Activated T-helper 2 cell treated with anti-CD3 and anti-CD28 coated beads, Interferon-gamma antibody, Interleukin-2, Interleukin-4, amounts not matched to agents 10 μg/mL and 5 μg/mL and 100 μg/mL, durations not matched to agents 14 hours and 24 hours and 36 hours (primary cell): ENCODE measurements at places on chromosomes 2 and 18.

- no peak for DNase-seq
- peak within 1 kb of the TSS; percentile 98 for H3K4me3 ChIP-seq
- H3K27me3 ChIP-seq, result no peaks in the 10 kb centered on the region
These were observed at the start of gene MCFD2 for GRCh38 chr2:46915281-46915810. TSS of gene MCFD2 (minus strand) at chr2:46915806. CDS start at chr2:46909171, 6,635 bp downstream.

- peak overlapping the region; percentile 47 for H3K4me3 ChIP-seq
- peak overlapping the region; percentile 81 for H3K27ac ChIP-seq
- peaks cover 32% of the 10 kb centered on the region for H3K4me1 ChIP-seq
- H3K27me3 ChIP-seq, result no peaks in the 10 kb centered on the region
These were observed 47.8 kb downstream of the ZAP70 start for GRCh38 chr2:97761192-97761591.

- no peaks in the 10 kb centered on the region for H3K27me3 ChIP-seq
- H3K4me1 ChIP-seq, result peaks cover 54% of the 10 kb centered on the region
- peaks cover 43% of the 10 kb centered on the region for H3K36me3 ChIP-seq
- DNase-seq, result no peak
- H3K4me3 ChIP-seq, result no peak overlapping the region
- H3K27ac ChIP-seq, result no peak overlapping the region
These were observed 29.5 kb downstream of the RNF144A start for GRCh38 chr2:6946722-6947121.

- DNase-seq, result no peak
- peak overlapping the region; percentile 70 for H3K4me3 ChIP-seq
These were observed 1.6 kb upstream of the EPC2 start for GRCh38 chr2:148642891-148643416.

GRCh38 chr2:191778041-191778440, 68.8 kb downstream of the CAVIN2 start:
- peaks cover 6% of the 10 kb centered on the region for H3K27me3 ChIP-seq
- no peak overlapping the region for H3K27ac ChIP-seq
- DNase-seq, result no peak
- no peaks in the 10 kb centered on the region for H3K36me3 ChIP-seq
- H3K4me3 ChIP-seq, result no peak overlapping the region
- no peaks in the 10 kb centered on the region for H3K4me1 ChIP-seq

DNA sequence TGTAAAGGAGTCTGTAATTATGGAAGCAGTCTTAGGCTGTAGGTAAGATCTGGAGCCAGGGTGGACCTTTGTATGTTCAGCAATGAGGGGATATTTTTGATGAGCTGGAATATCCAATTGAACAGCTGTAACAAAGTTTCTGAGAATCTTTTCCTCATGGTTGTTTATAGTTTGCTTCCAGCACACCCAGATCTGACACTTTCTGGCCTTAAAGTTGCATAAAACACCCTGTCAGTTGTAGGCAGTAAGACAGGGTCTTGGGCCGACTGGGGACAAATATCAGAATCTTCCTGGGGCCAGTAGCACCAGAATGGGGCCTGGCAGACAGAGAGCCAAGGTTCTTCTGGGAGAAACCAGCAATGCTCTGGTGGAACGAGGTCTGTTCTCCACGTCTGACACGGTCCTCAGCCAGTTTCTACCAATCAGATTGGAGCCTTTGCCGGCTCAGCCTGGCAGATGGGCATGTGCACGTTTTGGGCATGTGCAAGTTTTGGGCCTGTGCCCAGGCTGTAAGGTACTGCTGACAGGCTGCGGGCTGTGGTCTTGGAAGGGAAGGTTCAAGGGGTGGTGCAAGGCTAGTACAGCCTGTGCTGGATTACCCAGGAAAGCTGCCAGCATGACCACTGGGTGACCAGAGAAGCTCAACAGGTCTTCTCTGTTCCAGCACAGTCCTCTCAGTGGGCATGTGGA, 89.8 kb downstream of the PRKCE start:
- H3K27me3 ChIP-seq, result no peaks in the 10 kb centered on the region
- DNase-seq, result no peak
- H3K4me1 ChIP-seq, result peaks cover 2% of the 10 kb centered on the region
- H3K27ac ChIP-seq, result no peak overlapping the region
- no peak overlapping the region for H3K4me3 ChIP-seq
- no peaks in the 10 kb centered on the region for H3K36me3 ChIP-seq

- no peak overlapping the region for H3K27ac ChIP-seq
- H3K27me3 ChIP-seq, result peaks cover 3% of the 10 kb centered on the region
- H3K4me3 ChIP-seq, result no peak overlapping the region
- no peaks in the 10 kb centered on the region for H3K36me3 ChIP-seq
These were observed 9.2 kb downstream of the FKBP1B start for GRCh38 chr2:24058564-24059271.
